Cardiac septum (tissue), 1 donor: ENCODE measurements at places on chromosomes 1 and 21. TPM values are rescaled to one million over a fixed set of nuclear protein-coding genes. Genes with fewer than 3 reads are reported as not detected.

DIO1 gene
- not detected for total RNA-seq

C1QC gene
- 38.6 TPM for total RNA-seq

STPG1 gene
- total RNA-seq = 5.2 TPM

GUCA2A gene
- not detected for total RNA-seq

HTR6 gene
- not detected for total RNA-seq

CPLANE2 gene
- 10.6 TPM for total RNA-seq

OR6N1 gene
- total RNA-seq = not detected

MINDY1 gene
- 49.1 TPM for total RNA-seq

ERICH3 gene
- total RNA-seq = 0.11 TPM

HES2 gene
- total RNA-seq = not detected

TCHHL1 gene
- total RNA-seq = not detected

RAD54L gene
- 0.97 TPM for total RNA-seq

SIK1 gene
- total RNA-seq = 4.9 TPM

CD1B gene
- not detected for total RNA-seq

FAM131C gene
- 3.0 TPM for total RNA-seq

LRRC8C gene
- 8.3 TPM for total RNA-seq

- no peak for DNase-seq
These were observed 734.3 kb downstream of the ADGRL2 start for GRCh38 chr1:82534996-82535395.

DNA sequence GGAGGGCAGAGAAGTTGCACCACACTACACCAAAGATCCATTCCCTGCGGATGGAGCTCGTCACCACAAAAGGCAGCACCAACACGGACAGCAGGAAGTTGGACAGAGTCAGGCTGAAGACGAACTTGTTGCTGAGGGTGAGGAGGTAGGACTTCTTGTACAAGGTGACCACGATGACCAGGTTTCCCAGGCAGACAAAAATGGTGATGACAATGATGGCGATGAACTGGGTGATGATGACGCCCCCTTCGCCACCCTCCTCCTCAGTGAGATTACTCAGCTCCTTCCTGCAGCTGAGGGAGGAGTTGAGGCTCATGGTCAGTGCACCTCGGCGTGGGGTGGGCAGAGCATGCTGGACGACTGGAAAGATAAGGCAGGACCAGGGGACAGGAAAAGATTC lies 32.2 kb downstream of the GPR161 start:
- no peak for DNase-seq

- no peak for DNase-seq
These were observed 83.9 kb upstream of the PLPPR4 start for GRCh38 chr1:99180343-99180808.

GRCh38 chr1:107254306-107254705 lies 113.5 kb downstream of the NTNG1 start:
- no peak for DNase-seq

DNA sequence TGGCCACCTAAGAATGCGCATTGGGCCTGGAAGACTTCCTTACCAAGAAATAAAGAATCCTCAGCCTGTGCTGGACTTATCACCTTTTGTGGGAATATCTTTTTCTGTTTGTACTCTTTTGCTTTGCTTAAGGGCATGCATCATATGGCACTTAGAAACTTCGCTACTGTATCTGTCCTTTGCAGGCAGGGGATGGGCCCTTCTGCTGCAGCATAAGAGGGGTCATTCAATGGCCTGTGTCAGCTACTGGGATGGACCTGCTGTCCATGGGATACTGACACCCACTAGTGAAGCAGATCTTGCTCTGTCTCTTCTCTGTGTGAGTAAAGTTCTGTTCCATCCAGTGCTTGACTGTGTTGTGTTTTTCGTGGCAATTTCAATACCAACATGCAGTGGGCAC lies 239.0 kb upstream of the JUN start:
- no peak for DNase-seq

DNA sequence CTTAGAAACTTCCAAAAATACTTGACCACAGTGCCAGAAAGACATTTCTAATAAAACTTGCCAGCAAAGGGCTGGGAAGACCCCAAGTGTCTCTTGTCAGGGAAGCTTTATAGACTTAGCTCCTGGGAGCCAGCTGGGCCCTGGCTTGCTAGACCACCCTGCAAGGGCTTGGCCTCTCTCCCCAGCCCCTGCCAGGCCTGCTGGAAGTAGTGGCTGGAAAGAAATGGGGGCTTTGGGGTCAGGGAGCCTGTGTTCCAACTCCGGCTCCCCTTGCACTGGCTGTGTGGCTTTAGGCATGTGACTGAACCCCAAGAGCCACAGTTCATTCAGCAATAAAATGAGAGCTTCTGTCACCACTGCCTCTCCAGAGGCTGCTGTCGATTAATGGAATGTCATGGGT lies 31.1 kb downstream of the H3-3A start:
- no peak for DNase-seq

- no peak for DNase-seq
These were observed 20.3 kb downstream of the CDCP2 start for GRCh38 chr1:54132495-54132894.

GRCh38 chr1:198639671-198640143 lies 867 bp downstream of the PTPRC start:
- DNase-seq = no peak

- DNase-seq = no peak
These were observed 136.4 kb upstream of the KCNE2 start for GRCh38 chr21:34227386-34227852.

GRCh38 chr1:233065685-233066084 lies 115.3 kb downstream of the NTPCR start:
- no peak for DNase-seq

- no peak for DNase-seq
These were observed 57.9 kb upstream of the LGALS8 start for GRCh38 chr1:236465959-236466303.

DNA sequence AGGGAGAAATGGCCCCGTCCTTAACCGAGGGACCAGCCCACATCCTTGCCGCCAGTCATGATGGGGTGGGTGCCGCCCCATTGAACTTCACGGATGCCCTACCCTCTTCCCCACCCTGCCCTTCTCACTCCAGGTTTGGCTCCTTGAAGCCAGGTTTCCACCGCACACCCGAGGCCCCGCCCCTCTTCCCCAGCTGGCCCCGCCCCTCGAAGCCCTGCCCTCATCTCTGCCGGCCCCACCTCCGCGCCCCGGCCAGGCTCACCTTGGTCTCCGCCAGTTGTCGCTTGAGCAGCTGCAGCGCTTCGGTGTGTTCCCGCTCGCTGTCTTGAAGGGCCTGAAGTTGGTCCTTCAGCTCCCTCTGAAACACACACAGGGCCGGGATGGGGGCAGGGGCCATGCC lies 16.6 kb downstream of the TRIM62 start:
- DNase-seq = no peak

- DNase-seq = peak; percentile 86
These were observed 18.7 kb downstream of the C1orf198 start for GRCh38 chr1:230849451-230850224.

GRCh38 chr1:16903054-16903453 lies 7.3 kb downstream of the RNU1-2 start:
- DNase-seq = no peak

- DNase-seq = no peak
These were observed 18.1 kb downstream of the CITED4 start for GRCh38 chr1:40844079-40844478.

- DNase-seq = peak; percentile 56
These were observed 85.9 kb downstream of the PDE9A start for GRCh38 chr21:42739061-42739931.

- DNase-seq = no peak
These were observed 124.5 kb downstream of the ZNF648 start for GRCh38 chr1:181936768-181937581.

- DNase-seq = no peak
These were observed 45.5 kb downstream of the VPS13D start for GRCh38 chr1:12275370-12275769.

DNA sequence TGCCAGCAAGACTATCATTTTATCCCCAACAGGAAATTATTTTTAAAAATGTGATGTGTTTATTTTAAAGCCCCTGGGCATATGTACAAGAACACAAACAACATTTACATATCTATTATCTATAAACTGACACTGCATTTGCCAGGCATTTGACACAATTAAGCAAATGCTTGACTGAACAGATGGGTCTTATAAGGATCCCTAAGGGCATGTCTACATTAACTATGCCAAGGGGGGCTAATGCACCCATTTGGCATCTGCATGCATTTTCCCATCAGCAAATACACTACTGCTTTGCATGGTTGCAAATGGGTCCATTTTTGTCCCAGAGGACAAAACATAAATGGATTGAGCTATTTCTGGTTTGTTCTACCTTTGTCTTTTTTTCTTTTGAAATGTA lies 884.8 kb upstream of the B3GALT2 start:
- no peak for DNase-seq

DNA sequence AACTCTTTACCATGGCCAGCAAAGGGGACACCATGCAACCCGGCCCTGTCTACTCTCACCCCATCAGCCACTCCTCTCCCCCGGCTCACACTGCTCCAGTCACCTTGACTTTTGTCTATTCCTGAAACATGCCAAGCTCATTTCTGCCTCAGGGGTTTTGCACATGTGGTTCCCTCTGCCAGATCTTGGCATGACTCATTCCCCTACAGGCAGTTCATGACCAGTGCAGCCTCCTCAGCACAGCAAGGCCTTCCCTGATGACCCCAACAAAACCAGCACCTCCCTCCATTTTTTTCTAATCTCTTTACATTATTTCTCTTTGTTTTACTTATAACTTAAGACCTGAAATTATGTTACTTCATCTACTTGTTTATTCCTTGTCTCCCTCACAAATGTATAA lies 58.6 kb upstream of the GJB5 start:
- no peak for DNase-seq

DNA sequence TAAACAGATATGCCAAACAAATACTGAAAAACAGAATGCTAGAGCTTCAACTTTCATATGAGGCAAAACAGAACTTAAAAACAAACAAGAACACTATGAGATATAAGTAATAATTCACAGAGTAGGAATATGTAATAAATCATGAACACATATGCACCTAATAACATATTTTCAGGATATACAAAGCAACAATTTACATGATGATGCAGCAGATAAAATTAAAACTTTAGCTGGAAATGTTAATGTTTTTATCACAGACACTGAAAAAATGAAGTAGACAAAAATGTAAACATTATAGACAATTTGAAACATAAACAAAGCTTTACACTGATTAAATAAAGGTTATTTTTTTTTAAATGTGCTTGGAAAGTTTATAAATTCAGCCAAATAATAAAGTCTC lies 443.1 kb upstream of the NFIA start:
- no peak for DNase-seq

DNA sequence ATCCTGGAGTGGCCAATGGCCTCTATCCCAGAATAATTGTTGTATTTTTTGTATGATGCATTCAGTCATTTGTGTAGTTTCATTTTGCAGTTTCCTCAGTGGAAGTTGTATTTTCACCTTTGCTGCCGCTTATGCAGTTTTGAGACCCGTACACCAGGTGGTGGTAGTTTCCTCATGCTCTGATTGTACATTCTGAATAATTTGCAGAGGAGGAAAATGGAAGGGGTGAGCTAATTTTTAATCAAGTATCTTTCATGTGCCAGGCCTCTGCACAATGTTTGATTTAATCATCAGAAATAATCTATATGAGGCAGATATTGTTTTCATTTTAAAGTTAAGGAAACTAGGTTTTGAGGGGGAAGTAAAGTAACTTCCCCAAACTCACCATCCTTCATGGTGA lies 29.5 kb downstream of the HLX start:
- DNase-seq = no peak

GRCh38 chr1:72526926-72527325 lies 244.6 kb upstream of the NEGR1 start:
- no peak for DNase-seq

GRCh38 chr1:206685334-206685768 lies 646 bp downstream of the MAPKAPK2 start:
- no peak for DNase-seq

DNA sequence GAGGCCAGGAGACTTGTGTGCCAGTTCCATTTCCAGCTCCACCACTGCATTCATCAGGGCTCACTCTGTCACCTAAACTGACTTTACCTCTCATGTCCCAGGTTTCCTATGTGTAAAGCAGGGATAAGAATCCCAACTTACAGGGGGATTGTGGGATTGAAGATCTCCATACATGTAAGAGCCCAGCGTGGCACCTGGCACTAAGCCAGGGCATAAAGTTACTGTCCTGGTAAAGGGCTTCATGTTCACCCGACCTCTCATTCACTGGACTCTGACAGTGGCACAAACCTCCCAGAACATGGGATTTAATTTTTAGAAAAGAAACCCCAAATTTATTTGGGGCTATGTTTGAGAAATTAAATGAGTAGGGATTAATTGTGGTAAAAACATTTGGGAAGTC lies 8.9 kb upstream of the IGFN1 start:
- peak; percentile 6 for DNase-seq

- no peak for DNase-seq
These were observed 26.1 kb downstream of the NHLH2 start for GRCh38 chr1:115814685-115815398.

- no peak for DNase-seq
These were observed 312.1 kb upstream of the VAMP3 start for GRCh38 chr1:7458946-7459345.

DNA sequence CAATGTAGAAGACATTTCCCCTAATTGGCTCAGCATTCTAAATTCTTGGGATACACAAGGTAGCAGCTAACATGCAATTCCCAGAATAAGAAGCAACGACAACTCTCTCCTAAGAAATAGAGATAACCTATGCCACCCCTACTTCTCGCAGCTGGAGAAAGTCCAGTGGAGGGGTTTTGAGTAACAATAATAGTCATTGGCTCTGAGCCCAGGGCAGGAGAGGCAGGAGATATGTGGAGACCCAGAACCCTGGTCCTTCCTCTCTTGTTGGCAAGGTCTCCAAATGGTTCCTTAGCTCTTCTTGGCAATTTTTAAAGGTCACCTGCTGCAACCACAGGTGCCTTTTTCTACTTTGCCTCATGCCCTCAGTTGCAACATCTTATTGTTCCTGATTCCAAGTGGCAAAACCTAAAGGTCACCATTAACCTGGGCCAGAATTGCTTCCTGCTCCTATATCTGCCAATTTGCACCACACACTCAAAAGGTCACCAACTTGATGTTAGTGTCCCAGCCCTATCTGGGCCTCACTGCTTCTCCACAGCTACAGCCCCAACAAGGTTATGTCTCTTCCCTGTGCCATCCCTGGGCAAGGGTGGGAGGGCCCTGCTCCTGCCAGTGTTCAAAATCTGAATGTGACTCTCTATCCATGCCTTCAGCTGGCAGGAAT lies 36.7 kb downstream of the TBX15 start:
- no peak for DNase-seq

- DNase-seq = no peak
These were observed 152.4 kb downstream of the RWDD3 start for GRCh38 chr1:95386371-95386770.

GRCh38 chr21:44765231-44766013 lies 36.2 kb downstream of the UBE2G2 start:
- peak; percentile 67 for DNase-seq

DNA sequence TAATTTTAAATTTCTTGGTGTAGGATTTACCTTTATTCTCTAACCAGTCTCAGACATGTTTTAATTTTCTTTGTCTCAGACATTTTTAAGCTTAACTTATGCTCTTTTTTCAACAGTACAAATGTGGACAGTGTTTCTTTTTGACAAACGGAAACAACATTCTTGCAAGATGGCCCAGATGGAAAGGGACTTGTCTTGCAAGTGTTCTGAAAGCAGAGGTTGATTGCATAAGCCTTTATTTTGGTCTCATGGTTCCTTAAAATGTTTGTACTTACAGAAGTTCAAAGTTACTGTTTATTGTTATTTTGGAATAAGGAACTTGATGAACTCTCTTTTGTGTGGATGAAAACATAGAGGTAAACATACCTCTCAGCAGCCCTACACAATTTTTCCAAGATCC lies 22.9 kb downstream of the SMAP2 start:
- no peak for DNase-seq

- DNase-seq = no peak
These were observed 102.4 kb downstream of the CACHD1 start for GRCh38 chr1:64572222-64572900.
